ENCODE measurements at places on chromosomes 5 and 9.

DNA sequence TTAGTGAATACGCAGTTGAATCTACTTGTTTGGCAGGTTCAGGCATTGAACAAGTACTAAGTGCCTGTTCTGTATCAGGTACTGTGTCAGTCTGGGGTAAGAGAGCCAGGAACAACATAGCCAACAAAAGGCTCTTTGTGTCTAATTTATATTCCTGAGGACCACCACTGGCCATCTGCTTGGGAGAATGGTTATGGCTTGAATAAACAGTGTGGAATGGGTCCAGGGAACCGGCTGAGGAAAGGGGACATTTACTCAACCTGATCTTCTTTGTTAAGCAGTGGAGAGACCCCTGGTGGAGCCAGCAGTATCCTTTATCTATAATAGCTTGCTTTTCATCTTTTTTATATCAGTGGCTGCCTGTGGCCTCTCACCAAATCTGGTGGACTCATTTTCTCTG, 38.6 kb downstream of the EXOSC2 start:
- no peak for DNase-seq

GRCh38 chr5:5505815-5506214, 83.3 kb downstream of the ICE1 start:
- no peak for DNase-seq

- DNase-seq = no peak
Observed at GRCh38 chr9:13361076-13361475, 81.6 kb upstream of the MPDZ start.

- DNase-seq = no peak
Observed at GRCh38 chr5:172211676-172212075, 17.7 kb downstream of the EFCAB9 start.

DNA sequence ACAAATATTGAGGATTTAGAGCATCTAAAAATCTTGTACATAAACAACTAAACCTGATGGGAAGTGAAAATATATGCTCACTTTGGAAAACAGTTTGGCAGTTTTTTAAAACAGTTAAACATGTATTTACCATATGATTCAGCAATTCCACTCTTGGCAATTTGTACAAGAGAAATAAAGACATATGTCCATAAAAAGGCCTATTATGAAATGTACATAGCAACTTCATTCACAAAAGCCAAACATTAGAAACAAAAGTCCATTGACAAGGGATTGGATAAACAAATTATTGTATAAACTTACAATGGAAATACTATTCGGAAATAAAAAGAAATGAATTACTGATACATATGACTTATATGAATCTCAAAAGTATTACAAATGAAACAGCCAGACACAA, 196.2 kb upstream of the SLC24A2 start:
- no peak for DNase-seq

DNA sequence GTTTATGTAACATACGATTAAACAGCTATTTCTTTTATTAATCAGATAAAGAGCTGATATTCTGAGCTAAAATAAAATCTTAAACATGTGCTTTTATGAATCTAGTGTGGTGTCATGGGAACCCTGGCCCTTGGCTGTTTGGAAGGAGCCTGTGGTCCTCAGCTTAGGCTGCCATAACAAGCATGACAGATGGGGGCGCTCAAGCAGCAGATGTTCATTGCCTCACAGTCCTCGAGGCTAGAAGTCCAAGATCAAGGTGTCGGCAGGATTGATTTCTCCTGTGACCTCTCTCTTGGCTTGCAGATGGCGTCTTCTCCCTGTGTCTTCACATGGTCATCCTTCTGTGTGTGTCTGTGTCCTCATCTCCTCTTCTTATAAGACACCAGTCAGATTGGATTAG, 448.2 kb downstream of the GADD45G start:
- no peak for DNase-seq

GRCh38 chr5:72436796-72437471, 70.3 kb downstream of the ZNF366 start:
- no peak for DNase-seq

DNA sequence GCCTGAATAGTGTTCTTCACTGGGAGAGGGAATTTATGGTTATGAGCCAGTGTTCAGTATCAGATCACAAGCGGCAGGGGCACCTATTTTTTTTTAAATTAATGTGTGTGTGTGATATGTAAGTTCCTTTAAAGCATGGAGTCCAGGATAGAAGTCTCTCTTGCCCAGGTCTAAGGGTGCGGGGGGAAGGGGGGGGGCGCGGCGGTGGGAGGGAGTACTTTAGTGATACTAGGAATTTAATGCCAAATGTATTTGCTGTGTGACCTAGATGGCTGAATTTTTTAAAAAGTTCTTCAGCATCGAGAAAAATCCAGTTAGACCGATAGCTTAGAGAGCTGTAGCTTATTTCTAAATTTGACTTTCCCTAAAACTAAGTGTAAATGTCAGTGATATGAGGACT, 1.5 kb upstream of the FCHO2 start:
- DNase-seq = no peak

- DNase-seq = no peak
Observed at GRCh38 chr5:123559434-123559775, 47.4 kb downstream of the CSNK1G3 start.

- no peak for DNase-seq
Observed at GRCh38 chr9:137109250-137110146, 5.0 kb downstream of the DPP7 start.

DNA sequence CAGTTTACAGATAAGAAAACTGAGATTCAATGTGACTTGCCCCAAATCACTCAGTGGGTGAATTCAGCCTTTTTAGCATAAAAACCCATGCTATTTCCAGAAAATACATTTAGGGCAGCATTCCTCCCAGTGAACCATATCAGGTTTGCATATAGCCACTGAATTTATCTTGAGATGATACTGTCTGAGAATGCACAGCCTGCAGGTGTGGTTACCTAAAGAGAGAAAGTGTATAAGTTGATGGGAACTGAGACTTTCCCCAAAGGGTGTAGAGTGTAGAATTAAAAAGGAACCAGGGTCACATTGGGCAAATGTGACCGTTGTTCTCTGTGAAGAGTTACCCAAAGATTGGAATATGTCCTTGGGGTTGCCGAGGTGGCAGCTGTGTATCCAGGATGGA, 100.0 kb upstream of the PIK3R1 start:
- no peak for DNase-seq

DNA sequence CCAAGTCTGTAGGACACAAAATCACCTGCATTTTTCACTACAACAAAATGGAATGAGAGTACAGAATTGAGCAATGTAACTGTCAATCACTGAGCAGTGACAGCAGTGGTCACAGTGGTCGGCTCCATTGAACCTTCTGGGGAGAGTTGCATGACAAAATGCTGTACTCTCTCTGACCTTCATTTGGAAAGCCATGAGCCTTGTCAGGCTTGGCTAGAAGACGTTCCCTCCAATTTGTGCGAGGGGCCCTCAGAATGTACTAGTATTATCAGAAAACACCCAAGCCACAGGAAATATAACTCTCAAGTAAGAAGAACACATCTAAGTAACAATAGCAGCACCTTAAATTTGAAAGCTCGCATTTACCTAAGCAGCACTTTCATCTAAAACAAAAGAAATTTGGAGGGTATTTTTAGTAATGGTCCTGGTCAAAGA, 425.6 kb upstream of the MEF2C start:
- DNase-seq = no peak

GRCh38 chr9:95074632-95075031, 242.9 kb downstream of the FANCC start:
- DNase-seq = no peak

DNA sequence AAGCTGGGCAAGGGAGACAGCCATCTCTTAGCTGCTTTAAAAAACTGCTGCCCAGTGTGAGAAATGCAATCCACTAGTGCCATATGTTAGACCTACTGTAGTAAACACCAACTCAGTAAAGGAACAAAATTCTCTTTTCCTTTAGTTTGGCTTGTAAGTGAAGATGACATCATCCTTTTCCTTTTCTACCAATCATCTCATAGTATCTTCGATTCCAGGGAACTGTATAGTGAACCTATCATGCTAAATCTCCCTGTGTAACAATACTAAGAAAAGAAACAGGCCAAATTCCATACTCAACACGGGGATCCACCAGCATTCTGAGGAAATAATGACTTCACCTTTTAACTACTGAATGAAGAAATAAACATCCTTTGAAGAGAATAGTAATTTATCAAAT, 100.1 kb downstream of the RAPGEF6 start:
- no peak for DNase-seq

DNA sequence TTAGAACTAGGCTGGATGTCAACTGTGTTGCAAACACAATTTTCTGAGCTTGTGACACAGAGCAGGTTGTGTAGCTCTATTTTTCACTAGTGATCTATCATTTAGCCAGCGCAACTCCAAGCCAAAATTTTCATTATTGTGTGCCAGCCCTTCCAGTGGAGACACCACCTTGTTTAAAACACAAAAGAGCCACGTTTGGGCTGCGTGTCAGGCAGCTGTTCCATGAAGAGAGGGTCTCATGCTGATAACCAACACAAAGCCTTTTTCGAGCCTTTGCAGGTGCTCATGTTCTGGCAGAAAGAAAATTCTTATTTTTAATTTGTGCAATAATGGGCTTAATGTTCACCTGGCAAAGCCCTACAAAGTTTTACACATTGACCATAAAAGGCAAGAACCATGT, 237.6 kb upstream of the RGMB start:
- no peak for DNase-seq

- no peak for DNase-seq
Observed at GRCh38 chr5:142873831-142874230, 103.7 kb downstream of the ARHGAP26 start.

- DNase-seq = no peak
Observed at GRCh38 chr9:90562229-90562628, 80.4 kb downstream of the DIRAS2 start.

GRCh38 chr9:14315875-14316601, 2.1 kb upstream of the NFIB start:
- DNase-seq = peak; percentile 48

DNA sequence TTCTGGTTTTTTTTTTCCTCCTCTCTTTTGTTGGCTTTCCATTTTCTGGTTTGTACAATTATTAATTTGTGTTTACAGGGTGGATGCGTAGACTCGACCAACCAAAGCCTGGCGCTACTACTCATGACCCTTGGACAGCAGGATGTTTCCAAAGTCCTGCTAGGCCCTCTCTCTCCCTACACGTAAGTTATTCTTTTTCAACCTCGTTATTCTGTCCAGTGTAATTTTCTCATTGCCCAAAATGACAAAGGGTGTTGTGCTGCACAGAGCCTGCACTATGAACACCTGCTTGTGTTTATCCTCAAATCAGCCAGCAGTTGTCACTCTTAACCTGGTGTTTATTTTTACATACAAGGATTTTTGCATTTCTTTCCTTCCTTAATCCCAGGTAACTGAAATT, 56.6 kb downstream of the RCL1 start:
- no peak for DNase-seq

DNA sequence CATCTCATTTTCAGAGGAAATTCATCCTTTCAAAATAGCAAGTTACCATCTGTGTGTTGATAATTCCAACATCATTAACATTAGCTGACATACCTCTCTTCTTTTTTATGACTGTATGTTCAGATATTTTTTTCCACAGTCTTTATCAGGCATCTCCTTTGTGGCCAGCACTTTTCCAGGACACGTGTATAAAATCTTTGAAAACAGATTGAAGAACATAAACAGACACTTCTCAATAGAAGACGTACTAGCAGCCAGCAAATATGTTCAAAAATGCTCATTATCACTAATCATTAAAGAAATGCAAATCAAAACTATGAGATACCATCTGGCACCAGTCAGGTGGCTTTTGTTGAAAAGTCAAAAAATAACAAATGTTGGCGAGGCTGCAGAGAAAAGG, 734.3 kb downstream of the SEMA5A start:
- DNase-seq = no peak

- no peak for DNase-seq
Observed at GRCh38 chr9:106757514-106757913, 105.5 kb upstream of the ZNF462 start.

GRCh38 chr5:147404706-147405105, 105.2 kb downstream of the DPYSL3 start:
- no peak for DNase-seq

DNA sequence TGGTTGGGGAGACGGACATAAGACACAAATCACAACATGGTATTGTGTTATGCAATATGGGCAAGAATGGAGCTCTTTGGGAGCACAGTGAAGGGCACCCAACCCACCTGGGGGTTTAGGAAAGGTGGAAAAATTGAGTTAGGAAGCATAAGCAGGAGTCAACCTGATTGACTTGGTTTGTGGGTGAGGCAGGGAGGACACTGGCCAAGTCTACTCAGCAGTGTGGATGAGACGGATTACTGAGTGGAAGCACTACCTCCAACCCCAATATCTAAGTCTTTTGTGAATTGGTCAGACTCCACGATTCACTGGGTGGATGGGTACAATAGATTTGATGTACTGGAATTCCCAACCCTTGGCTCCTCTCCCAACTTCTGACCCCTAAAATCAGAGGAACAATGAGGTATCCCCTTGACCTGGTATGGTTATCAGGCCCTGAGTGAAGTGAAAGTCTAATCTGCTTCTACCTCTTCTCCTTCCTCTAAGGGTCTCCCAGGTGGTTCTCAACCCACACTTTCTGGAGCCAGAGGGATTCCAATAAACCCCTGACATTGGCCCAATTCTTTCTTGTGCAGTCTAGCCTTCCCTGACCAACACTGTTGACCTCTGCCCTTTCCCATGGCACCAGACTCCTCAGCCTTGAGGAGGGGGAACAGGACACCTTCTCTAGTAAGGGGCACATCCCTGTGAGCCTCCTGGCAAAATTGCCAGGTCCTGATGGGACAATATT, 5.2 kb downstream of the EGR1 start:
- DNase-seq = no peak

- no peak for DNase-seq
Observed at GRCh38 chr5:143131972-143132371, 271.5 kb downstream of the NR3C1 start.

DNA sequence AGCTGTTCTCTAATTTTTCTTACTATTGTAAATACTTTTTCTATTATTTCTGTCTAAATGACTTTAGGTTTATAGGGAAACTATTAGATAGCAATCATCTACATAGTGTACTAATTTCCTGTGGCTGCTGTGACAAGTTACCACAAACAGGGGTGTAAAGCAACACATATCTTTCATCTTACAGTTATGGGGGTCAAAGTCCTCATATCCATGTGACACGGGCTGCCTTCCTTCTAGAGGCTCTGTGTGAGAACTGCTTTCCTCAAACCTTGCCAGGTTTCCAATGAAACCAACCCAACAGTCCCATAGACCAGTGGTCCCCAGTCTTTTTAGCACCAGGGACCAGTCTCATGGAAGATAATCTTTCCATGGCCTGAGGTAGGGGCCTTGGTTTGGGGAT, 189.1 kb downstream of the ROR2 start:
- no peak for DNase-seq

GRCh38 chr9:102354041-102354440, 615.6 kb upstream of the GRIN3A start:
- no peak for DNase-seq

DNA sequence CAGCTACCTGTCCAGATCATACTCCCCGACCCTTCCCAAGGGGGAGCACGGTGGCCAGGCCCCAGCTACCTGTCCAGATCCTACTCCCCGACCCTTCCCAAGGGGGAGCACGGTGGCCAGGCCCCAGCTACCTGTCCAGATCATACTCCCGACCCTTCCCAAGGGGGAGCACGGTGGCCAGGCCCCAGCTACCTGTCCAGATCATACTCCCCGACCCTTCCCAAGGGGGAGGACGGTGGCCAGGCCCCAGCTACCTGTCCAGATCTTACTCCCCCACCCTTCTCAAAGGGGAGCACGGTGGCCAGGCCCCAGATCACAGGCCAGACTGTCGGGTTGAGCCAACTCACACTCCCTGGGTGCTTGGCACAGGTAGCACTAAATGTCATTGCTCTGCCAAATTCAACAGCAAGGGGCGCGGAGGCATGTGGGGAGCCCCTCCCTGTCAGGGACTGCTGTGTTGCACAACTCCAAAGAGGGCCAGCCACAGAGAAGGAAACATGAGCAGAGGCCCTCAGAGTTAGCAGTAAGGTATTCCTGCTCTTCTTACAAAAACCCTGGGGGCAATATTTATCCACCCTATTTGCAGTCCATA, 136.9 kb downstream of the OLFM1 start:
- DNase-seq = no peak
